Stimulated activated CD4-positive, alpha-beta T cell treated with anti-CD3 and anti-CD28 coated beads, Interleukin-1b, Interleukin-23, amount 100 ng/mL, for 24 hours (primary cell): ENCODE measurements at places on chromosomes 6 and 20.

DNA sequence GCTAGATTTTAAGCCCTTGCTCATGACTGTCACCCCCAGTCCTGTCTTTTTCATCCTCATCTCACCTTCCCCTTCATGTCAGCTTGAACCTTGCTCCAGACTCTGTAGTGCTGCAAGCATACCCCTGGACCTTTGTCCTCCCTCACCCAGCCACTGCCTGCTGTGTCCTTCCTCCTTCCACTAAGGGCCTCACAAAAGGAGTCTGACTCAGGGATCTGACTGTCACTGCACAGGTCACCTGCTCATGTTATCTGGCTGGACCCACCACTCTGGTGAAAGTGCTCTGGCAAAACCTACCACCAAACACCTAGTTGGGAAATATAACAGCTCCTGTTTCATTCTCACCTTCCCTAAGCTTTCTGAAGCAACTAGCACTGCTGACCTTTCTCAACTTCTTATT lies 151.4 kb downstream of the INSM1 start:
- DNase-seq, result no peak

DNA sequence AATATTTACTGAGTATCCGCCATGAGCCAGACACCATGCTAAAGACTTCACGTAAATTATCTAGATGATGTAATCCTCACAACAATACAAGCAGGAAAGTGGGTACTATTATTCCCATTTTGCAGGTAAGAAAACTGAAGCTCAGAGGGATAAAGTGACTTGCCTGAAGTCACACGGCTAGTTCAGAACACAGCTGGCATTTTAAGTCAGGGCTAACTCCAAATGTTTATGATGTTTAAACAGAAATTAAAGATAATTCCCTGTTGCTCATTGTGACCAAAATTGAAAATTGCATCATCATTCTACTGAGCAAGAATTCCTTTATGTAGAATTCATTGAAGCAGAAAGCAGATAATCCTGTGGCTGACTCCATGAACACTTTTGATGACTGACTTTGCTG lies 71.3 kb upstream of the STXBP5 start:
- DNase-seq, result no peak

DNA sequence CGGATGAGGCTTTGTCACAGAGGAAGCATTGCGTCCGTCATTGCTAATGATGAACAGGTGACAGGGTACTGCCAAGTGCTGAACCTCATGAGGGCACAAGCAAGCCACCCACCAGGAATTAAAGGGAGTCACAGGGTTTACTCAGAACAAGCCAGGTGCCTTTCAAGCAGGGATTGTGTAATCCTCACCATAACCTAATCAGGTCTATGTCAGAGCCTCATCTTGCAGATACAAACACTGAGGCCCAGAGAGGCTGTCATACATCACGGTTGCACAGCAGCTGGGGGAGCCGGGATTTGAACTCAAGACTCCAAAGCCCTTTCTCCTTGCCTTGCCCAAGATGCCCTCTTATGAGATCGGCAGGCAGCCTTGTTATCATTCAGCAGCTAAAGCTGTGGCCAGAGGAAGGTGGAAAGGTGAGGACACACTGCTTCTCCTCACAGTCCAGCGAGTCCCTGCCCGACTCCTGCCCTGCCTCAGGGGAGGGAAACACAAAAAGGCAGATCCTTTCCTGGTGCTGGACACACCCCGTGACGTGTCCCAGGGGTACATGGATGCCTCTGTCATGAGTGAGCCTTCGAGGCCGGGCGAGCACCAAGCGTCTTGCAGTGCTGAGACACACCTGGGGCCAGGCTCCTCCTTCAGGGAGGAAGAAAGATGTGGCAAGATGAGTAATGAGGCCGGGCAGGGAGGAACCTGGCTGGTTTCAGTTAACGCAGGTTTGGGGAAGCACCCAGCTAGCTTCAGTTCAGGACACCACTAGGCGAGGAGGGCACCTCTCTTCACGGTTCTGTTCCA lies 214.9 kb downstream of the LY86 start:
- no peak for DNase-seq

GRCh38 chr6:89787660-89788328 lies 31.8 kb downstream of the MDN1 start:
- no peak for DNase-seq

DNA sequence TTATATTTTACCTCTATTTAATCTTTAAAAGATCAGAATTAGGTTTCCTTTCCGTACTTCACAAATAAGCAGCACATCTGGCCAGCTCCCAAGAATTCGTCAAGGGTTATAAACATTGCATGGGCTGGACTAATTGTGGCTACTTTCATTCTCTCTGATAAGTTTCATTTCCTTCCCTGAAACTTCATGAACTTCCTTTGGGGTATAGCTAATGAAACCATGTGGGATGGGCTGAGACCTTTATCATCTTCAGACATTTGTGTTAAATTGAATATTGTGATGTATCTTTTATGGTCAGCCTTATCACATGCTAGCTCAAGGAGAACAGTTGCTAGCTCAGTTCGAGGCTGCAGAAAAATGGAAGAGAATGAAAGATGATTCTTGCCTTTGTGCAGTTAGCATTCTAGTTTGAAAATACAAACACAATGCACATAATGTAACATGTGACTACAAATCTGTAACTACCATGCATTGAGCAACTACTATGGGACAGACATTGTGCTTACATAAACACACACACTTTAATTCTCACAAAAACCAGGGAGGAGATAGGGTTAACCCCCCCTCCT lies 1.7 kb upstream of the GMPR start:
- DNase-seq, result no peak

DNA sequence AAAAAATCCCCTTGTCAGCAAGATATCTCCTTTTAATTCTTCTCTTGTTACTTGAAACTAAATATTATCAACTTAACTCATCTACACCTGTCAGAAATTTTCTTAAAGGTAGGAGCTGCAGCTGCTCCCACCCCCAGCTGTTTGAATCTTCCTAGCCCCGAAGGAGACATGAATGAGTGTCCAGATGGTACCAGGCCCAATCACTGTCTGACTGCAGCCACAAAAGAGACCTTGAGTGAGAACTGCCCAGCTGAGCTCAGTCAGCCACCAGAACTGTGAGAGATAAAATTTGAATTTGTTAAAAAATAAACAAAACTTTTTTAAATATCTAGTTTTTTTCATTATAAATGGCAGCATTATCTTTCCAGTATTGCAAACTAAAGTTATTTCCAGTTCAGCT lies 84.7 kb downstream of the PRSS35 start:
- no peak for DNase-seq

DNA sequence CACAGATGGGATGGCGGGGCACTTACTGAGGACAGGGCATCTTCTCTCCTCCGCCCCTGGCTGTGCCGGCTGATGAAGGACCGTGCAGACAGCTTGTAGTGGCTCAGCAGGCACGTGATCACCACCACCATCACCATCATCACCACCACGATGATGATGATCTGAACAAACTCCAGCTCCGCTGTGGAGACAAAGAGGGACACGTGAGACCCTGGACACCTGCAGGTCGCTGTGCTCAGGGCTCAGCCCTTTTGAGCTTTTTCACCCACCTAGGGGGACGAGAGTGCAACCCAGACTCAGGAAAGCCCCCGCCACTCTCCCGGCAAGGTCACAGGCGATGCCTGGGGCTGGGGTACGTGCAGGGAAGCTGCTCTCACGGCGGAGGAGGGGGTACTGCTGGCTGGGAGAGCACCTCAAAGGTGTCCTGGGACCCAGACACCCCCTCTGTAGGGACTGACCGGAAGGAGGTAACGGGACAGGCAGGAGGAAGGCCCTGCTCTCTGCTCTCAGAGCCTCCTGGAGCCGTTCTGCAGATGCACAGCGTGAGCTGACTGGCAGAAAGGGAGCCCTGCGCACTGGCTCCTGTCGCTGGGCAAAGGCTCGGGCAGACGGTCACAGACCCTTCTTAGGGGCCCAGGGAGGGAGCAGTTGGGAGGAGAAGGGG lies 39.4 kb upstream of the ZBP1 start:
- DNase-seq, result no peak

- DNase-seq, result no peak
These were observed 99.8 kb downstream of the SMOC2 start for GRCh38 chr6:168540713-168541291.

- DNase-seq, result no peak
These were observed 13.7 kb downstream of the RIPK1 start for GRCh38 chr6:3081960-3082359.

DNA sequence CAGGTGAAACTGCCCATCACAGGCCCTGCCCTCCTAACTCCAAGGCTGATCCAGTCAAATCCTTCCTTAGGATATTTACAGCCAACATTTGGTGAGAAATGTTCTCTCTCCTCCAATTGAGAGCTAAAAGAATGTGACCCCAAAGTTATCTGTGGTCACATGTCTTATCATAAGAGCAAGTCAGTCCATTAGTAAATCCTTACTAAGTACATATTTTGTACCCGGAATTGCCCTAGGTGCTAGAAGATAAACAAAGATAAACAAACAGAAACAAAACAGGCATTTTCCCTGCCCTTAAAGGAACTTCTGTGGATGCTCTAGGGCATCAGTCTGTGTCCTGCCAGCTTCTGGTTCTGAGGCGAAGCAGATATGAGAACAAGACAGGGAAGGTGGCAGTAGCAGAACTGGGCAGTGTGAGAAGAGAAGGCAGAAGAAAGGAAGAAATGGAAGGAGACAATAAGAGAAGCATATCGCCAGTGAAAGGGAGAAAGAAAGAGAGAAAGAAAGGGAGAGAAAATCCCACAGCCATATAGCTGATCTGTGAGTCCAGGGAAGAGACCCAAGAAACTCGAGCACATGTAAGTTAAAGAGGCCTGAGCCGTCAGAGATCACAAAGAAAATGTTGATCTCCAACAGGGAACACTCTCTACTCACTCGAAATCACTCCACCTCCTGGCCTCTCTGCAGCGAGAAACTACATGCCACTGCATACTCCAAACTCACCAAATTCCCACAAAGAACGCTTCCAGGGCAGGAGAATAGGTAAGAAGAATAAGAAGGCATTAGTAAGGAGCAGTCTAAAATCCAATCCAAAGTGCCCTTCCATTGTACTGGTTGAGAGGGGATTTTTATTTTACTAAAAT lies 41.7 kb downstream of the CDK5RAP1 start:
- no peak for DNase-seq

- DNase-seq, result no peak
These were observed 160.1 kb downstream of the DTNBP1 start for GRCh38 chr6:15502446-15503345.

- DNase-seq, result no peak
These were observed 47.2 kb downstream of the PRKN start for GRCh38 chr6:162680367-162680766.

- DNase-seq, result no peak
These were observed 417.1 kb downstream of the BCKDHB start for GRCh38 chr6:80523531-80523997.

- no peak for DNase-seq
These were observed 6.1 kb downstream of the DOP1A start for GRCh38 chr6:83073615-83074014.

GRCh38 chr6:158002951-158003853 lies 21.5 kb downstream of the SYNJ2 start:
- no peak for DNase-seq

- DNase-seq, result no peak
These were observed 9.3 kb upstream of the HLA-DQB2 start for GRCh38 chr6:32772656-32773055.

GRCh38 chr6:118810420-118811027 lies 83.4 kb upstream of the ASF1A start:
- no peak for DNase-seq

- no peak for DNase-seq
These were observed 291.9 kb upstream of the PRDM1 start for GRCh38 chr6:105794239-105794638.

GRCh38 chr6:44739181-44739580 lies 351.7 kb downstream of the CDC5L start:
- DNase-seq, result no peak

GRCh38 chr20:60641879-60642447 lies 610.1 kb upstream of the CDH4 start:
- no peak for DNase-seq

- DNase-seq, result no peak
These were observed 104.9 kb downstream of the ASXL1 start for GRCh38 chr20:32462900-32463641.

DNA sequence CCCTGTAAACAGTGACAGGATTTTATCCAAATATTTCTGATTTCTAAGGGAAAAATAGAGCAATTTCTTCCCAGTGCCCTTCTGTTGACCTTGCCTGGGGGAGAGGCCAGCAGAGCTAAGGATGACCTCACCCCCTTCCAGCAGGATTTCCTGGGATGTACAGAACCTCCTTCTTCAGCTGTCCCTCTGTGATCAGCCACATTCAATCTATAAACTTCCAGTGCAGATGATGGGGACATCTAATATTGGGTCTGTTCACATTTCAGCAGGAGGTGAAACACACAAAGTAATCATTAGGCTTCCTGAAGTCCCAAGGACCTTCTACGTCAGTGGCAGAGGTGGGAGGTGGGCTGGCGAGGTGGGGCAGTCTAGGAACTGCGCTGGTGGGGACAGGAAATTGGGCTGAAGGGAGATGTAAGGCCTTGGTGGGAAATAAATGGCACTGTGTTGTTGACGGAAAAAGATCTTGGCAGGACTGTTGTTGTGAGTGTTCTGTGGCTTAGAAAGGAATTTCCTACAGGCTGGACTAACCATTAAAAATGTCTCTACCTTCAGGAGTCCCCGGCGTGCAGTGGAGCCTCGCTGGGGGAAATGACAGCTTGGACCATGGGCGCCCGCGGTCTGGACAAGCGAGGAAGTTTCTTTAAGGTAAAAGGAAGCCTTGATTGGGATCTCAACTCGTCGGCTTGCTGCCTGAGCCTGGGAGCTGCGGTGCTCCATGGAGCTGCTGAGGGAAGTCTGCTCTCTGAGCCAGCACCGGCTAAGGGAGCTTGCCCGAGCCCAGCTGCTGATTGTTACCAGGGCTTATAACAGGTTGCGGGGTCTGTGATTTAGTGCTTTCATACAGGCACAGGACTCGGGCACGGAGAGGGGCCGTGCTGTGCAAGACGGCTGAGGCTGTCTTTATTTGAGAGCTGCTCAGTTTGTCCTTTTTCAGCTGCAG lies 127.9 kb upstream of the NAA20 start:
- DNase-seq, result no peak

DNA sequence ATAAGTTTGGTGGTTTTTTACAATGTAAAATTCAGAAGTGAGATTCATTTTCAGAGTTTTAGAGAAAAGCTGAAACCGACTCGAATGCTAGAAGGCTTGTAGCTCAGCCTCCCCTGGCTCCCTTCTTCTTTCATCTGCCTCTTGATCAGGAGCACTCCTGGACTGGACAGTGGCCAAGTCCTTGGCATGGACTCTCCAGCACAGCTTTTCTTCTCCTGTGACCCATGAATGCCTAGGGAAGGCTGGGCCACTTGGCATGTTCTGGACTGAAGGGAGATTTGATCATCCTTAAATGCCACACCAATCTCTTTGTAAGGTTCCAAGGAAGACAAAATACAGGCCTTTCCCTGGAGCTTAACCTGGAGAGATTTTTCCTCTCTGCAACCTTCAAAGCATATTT lies 384.0 kb upstream of the SASH1 start:
- DNase-seq, result no peak

GRCh38 chr6:36610041-36610955 lies 16.1 kb downstream of the SRSF3 start:
- DNase-seq, result no peak

- peak; percentile 13 for DNase-seq
These were observed at the start of gene CNKSR3 for GRCh38 chr6:154510144-154510905. CNKSR3 (minus strand) TSS chr6:154510685; CDS start chr6:154510114, 571 bp downstream.
